ENCODE measurements at places on chromosomes 3 and 15.

DNA sequence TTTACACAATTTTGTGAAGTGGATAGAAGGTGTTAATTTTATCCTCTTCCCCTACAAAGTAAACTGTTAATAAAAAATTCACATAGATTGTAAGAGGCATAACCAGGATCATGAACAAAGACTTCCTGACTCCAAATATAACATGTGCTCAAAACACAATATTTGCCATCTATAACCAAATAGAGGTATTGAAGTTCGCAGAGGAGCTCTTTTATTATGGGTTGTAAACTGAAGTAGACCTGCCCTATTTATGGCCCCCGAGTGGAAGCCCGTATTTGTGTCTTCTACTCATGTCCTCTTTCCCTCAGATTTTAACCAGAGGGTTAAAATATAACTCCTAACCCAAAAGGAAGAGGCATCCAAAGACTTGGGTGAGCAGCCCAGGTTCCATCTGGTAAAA lies 285.6 kb upstream of the COL8A1 start:
- DNase-seq, result no peak

DNA sequence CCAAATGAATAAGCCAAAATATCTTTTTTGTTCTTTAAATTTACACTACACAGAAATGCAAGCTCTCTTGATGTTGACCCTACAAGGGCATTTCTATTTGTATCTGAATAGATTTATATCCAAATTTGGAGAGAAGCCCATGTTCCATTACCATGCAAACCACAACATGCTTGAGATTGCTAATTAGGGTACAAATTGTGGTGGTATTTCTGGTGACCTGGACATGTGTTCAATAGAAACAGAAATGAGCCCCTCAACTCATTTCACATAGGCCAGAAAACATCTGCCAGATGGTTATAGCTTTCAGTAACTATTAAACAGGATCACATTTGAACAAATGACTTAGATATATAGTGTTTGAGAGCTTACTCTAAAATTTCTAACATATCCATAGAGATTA lies 23.5 kb upstream of the PLSCR5 start:
- no peak for DNase-seq

- no peak for DNase-seq
Measured at GRCh38 chr3:136078421-136079364, 113.2 kb downstream of the PPP2R3A start.

GRCh38 chr3:119637679-119638477 lies 22.5 kb downstream of the POPDC2 start:
- DNase-seq, result no peak

DNA sequence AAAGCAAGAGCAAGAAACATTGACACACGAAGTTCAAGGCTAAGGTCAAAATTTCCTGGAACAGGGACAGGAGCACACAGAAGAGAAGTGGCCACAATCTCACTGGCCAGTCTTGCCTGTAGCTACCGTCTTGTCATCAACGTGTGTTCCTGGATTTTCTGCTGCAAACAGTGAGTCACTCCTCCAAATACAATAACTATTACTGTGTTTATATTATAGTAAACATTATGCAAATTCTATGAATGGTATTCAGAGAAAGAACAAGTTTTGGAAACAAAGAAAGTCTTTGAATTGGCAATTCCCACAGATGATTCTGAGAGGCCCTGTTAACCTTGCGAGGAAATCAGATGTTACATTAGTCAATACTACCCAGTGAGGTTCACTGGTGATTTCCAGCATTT lies 220.5 kb downstream of the FAM43A start:
- no peak for DNase-seq

GRCh38 chr15:49528289-49528688 lies 92.3 kb downstream of the FAM227B start:
- no peak for DNase-seq

- DNase-seq, result no peak
Measured at GRCh38 chr3:127888564-127889107, 26.4 kb upstream of the KBTBD12 start.

GRCh38 chr3:155242342-155242741 lies 51.1 kb downstream of the STRIT1 start:
- DNase-seq, result no peak

DNA sequence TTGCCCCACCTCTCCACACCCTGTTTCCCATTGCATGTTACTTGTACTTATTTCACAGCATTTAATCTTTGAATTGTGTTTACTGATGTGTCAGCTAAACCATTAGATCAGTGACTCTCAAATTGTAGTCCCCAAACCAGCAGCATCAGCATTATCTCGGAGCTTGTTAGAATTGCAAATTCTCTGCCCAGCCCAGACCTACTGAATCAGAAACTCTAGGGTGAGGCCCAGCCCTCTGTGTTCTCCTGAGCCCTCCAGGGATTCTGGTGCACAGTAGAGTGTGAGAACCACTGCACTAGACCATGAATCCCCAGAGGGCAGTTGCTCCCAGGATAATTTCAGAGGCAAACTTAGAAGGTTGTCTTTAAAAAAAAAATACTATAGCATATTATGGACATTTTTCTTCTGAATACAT lies 13.0 kb downstream of the PLD1 start:
- DNase-seq, result no peak

DNA sequence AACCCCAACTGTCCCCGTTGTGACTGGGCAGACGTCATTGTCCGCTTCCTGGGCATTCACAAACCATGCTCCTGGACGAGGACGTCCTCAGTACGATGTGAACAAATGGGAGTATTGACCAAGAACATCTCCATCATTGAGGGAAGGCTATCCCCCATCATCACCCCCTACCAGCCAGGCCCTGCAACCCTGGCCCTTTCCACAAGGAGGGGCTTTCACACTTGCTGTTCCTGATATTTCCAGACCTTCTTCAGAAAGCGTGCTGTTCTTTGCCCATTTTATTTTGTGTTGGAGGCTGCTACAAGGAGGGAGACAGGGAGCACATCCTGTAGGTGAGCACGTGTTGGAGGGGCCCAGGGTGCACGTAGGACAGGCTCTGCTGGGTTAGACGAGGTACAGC lies 277.0 kb upstream of the LRRC3B start:
- DNase-seq, result no peak

- no peak for DNase-seq
Measured at GRCh38 chr3:139944256-139944910, 9.4 kb downstream of the CLSTN2 start.

DNA sequence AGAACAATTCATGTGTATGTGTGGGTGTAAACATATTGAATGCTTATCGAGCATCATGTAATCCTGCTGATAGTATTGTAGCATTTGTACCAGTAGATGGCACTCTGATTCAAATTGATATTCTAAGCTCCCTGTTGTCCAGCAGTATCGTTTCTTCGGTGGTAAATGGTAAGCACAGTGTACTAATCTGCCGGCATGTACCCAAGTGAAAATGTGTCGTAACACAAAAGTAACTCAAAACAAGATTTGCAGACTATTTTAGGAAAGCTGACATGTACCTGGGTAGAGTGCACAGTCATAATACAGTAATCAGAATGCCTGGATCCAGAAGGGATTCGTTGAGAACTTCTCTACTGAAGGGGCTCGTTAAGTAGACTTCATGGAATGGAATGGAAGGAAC lies 31.7 kb upstream of the MNS1 start:
- DNase-seq, result no peak

DNA sequence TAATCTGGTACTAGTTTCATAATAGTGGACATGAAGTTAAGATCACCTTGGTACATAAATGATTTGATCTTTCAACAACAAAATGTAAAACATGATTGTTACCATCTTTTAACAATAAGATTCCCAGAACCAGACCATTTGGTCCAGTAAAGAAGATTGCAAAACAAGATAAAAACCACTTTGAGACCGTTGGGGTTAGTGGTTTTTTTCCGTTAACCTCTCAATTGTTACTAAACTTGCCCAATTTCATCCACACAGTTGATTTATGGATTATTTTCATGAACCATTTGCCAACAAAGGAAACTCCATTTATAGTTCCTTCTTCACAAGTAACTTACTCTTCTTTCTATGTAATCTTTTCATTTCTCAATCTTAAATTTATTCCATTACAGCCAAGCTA lies 53.8 kb downstream of the ATP8B4 start:
- no peak for DNase-seq

DNA sequence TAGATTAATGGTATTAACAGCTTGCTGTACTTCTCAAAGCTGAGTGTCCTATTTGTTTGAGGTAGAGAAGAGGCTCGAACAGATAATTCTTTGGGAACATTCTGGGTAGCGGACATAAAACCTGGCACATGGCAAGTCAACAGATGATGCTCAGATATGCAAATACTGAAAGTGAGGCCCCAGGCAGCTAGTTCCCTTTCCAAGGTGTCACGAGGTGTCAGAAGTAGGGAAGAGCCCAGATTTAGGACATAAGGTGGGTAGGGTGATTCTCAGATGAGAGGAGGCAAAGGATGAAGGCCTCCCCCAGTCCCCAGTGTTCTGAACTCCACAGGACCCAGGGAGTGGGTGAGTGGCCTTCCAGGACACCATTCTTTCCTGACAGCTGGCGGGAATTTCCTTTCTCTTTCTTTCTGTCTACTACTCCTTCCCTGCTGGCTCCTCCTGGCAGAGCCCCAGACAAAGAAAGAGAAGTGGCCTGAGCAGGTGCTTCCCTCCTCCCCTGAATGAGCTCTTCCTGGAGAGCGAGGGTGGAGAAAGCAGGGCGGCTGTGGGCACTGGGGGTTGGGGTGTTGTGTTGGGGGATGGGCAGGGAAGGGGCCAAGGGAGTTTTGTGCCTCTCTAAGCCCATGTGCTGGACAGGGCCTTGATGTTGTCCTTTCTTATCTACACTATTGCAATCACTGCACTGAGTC lies 87.5 kb downstream of the CORO2B start:
- DNase-seq, result no peak

All from stimulated activated CD4-positive, alpha-beta T cell treated with anti-CD3 and anti-CD28 coated beads, Interleukin-4, amount 100 ng/mL, for 1 hour (primary cell).